ENCODE measurements at places on chromosomes 5 and 9.

GRCh38 chr5:61010467-61011454 lies 65.8 kb downstream of the NDUFAF2 start:
- DNase-seq = no peak

- DNase-seq = peak; percentile 35
These were observed 7.5 kb downstream of the RNF44 start for GRCh38 chr5:176529741-176530141.

- no peak for DNase-seq
These were observed 42.0 kb upstream of the LVRN start for GRCh38 chr5:115920171-115920725.

GRCh38 chr9:942805-943580 lies 33.5 kb upstream of the DMRT3 start:
- no peak for DNase-seq

GRCh38 chr9:112051812-112052211 lies 123.3 kb downstream of the SUSD1 start:
- no peak for DNase-seq

DNA sequence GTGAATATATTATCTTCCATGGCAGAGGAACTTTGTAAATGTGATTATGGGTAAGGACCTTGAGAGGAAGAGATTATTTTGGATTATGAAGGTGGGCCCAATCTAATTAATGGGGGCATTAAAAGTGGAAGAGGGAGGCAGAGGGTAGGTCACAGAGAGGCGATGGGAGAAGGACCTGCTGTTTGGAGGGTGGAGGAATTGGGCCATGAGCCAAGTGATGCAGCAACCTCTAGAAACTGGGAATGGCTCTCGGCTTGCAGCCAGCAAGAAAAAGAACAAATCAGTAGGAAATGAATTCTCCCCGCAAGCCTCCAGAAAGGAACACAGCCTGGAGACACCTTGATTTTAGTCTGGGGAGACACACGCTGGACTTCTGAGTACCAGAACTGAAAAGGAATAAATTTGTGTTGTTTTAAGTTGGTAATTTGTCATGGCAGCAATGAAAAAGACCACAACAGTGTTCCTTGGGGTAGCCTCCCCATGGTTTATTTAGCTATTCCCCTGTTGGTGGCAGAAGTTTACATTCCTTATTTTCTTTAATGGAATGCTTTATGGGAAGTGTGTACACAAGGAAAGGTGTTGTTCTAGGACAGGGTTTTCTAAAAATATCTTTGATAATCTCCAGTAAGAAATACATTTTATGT lies 103.6 kb downstream of the HSPA4 start:
- DNase-seq = peak; percentile 2

- no peak for DNase-seq
These were observed 60.8 kb downstream of the MEGF10 start for GRCh38 chr5:127351418-127351817.

DNA sequence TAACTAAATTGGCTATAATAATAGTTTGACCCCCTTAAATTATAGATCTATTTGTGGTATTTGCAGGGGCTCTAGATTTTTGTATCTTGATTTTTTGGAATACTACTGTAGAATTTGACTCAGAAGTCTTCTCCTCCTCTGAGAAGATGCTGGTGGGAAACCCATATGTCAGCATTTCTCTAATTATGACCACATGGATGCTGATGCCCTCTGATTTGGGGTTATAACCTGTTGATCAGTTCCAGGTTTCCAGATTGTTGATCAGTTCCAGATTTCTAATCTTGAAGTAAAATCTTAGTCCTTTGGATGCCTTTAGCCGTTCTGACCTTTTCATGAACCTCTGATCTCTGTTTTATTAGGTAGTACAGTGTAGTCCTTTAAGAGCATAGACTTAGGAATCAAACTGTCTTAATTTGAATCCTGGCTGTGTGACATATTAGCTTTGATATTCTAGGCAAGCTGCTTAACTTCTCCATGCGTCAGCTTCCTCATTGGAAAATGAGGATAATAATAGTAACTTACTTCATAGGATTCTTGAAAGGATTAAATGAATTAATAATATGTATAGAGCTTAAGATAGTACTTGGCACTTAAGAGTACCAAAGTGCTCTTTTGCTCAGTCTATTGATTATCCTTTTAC lies 8.1 kb downstream of the FSD1L start:
- no peak for DNase-seq

DNA sequence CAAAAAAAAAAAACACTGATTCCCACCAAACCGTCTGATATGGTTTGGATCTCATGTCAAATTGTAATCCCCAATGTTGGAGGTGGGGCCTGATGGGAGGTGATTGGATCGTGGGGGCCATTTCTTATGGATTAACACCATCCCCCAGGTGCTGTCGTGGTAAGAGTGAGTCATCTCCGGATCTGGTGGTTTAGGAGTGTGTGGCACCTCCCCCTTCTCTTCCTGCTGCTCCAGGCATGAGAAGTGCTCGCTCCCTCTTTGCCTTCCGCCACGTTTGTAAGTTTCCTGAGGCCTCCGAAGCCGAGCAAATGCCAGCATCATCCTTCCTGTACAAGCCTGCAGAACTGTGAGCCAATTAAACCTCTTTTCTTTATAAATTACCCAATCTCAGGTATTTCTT lies 45.2 kb downstream of the HSD17B3 start:
- no peak for DNase-seq

DNA sequence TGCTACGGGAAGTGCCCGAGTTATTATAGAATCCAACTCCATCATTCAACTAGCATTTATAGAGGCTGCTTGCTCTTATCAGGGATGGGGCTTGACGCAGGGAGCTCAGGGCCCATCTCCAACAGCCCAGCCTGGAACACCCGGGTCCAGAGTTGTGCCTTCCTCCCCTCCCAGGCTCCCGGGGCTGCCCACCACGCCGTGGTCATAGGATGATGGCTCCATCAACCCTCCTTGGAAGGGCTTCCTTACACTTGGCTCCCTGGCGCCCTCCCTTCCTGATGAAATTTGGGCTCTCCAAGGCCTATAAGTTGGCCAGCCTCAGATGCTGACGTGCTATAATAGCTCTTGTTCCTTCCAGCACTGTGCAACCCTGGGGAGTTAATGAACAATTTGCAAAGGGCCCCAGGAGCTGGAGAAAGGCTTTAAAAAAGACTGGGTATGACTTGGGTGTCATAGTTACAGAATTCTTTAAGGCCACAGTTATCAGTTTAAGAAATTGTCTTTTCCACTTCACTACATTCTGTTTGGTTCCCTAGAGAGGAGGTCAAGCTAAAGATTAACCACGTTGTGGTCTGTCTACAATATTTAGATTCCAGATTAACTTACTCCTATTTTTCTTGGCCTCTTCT lies 42.5 kb upstream of the GADD45G start:
- DNase-seq = no peak

DNA sequence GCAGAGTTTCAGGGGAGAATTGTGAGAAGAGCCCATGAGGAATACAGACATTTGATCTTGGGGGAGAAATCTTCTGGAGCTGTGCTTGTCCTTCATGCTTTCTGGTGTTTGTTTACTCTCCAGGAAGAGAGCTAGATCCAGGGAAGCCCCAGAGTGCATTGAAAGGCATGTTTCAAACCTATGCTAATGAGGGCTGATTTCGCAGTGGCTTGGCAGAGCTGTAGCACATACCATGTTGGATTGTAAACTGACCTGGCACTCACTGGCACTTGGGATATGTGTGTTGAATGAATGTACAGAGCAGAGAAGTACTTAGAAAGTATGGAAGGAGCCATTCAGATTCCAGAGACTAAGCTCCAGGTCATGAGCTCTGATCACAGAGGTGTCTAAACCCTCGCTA lies 30.9 kb downstream of the TNFSF8 start:
- no peak for DNase-seq
